ENCODE measurements at places on chromosomes 12 and 14.

- DNase-seq: no peak
Observed at GRCh38 chr14:42731480-42731879, 1124.8 kb downstream of the LRFN5 start.

DNA sequence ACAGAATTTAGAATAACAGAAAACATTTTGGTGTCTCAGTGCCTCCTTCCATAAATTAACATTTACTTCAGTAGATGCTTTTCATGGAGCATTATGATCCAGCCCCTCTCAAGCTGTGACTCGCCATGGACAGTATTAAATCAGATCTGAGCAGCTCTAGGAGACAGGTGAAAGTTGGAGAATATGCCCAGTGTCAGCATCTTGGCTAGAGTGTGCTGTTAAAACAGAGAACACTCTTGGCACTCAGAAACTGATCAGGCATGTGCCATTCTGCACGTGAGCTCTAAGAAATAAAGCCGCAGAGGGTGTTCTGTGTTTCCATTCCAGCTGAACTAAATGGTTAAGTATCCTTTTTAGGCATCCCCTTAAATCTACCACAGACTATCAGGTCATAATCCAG is 68.0 kb downstream of the DIP2B start:
- DNase-seq: no peak

GRCh38 chr12:5889381-5890047 is 55.5 kb downstream of the ANO2 start:
- no peak for DNase-seq

DNA sequence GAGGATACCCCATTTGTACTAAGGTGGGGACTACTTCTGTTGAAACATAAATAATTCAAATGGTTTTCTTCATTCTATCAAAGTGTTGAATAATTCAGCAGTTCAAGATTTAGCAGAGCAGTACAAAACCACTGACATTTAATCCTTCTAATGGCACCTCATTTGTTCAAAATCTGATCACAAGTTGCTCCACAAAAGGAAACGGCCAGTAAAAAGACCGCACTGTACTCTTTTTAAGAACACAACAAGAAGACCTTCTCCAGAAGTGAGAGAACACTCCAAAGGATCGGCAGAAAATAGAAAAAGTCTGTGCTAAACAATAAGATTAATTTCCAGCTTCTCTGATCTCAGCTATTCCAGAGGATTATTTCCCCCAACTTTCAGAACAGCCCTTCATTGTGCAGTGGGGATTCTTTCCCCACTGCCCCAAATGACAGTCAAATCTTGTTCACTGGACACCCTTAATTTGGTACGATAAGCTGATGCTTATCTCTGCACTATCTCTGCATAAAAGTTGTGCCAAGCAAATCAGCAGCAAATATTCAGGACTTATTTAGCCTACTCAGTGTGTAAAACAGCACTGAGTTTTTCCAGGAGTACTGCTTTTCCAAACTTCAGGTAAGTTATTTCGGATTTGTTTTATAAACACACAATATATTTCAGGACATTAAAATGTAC is 5.2 kb downstream of the MPHOSPH9 start:
- DNase-seq: no peak

Measured in LoVo (cell line).